Dermis microvascular lymphatic vessel endothelial cell (primary cell): ENCODE measurements at places on chromosomes 3 and 15.

GRCh38 chr3:123447749-123448517 lies 957 bp downstream of the ADCY5 start:
- DNase-seq = peak; percentile 19

GRCh38 chr15:86573476-86573875 lies 493.8 kb downstream of the AGBL1 start:
- no peak for DNase-seq

GRCh38 chr15:91268510-91268909 lies 168.5 kb downstream of the SV2B start:
- DNase-seq = peak; percentile 2

- DNase-seq = no peak
Observed at GRCh38 chr3:18870074-18870640, 278.2 kb upstream of the KCNH8 start.
